ENCODE measurements at places on chromosomes 6 and 20.

DNA sequence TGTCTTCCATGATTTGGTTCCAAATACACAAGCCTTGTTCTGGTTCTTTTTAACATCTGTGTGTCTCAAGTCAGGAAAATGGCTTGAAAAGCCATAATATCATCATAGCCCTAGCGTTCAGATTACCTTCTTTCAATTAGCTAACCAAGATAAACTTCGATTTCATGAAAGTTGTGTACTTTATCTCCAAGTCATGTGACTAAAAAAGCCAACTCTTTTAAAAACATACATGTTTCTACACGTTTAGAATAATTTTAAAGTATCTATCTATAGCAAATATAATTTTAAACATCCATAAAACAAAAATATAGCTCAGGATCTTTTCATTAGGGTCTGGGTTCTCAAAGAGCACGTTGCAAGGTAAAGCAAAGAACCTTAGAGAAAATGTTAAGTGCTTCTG lies 261.1 kb downstream of the PRL start:
- no peak for DNase-seq

- DNase-seq = no peak
Observed at GRCh38 chr20:4813863-4814695, 92.4 kb downstream of the PRND start.

GRCh38 chr20:48687117-48687800 lies 140.5 kb downstream of the PREX1 start:
- no peak for DNase-seq

GRCh38 chr6:14984519-14984853 lies 261.4 kb upstream of the JARID2 start:
- DNase-seq = no peak

DNA sequence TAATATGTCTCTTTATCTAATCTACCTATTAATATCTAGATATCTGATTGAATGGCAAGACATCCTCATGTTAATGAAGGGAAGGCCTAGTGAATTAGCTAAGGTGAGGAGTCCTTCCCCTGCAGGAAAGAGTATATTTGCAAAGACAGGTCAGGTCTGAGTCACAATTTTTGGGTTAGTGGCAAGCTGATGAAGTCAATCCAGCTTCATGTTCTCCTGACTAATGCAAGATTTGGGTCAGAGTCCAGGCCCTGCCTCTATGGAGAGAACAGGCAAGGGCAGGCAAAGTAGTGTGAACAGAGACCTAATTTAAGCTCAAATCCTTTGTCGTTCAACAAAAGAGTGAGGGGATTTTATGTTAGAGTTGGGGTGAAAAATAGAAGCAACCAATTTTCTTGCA lies 496.7 kb downstream of the BMP2 start:
- no peak for DNase-seq

GRCh38 chr6:6218759-6219085 lies 101.7 kb downstream of the F13A1 start:
- DNase-seq = peak; percentile 1

DNA sequence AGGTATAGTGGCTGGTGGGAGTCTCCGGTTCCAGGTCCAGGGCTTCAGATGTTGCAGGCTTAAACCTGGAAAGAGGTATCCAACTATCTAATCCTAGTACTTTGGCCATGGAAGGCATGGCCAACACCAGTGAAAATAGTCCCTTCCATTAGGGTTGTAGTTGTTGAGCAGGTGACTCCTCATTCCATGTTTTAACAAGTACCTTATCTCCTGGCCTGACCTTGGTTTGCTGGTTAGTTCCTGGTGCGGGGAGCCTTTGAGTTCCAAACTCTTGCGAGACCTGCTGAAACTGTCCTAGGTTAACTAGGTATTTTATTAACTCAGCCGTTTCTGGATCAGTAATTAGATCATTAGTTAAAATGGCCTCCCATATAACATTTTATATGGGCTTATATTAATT lies 165.1 kb upstream of the PROKR2 start:
- no peak for DNase-seq

DNA sequence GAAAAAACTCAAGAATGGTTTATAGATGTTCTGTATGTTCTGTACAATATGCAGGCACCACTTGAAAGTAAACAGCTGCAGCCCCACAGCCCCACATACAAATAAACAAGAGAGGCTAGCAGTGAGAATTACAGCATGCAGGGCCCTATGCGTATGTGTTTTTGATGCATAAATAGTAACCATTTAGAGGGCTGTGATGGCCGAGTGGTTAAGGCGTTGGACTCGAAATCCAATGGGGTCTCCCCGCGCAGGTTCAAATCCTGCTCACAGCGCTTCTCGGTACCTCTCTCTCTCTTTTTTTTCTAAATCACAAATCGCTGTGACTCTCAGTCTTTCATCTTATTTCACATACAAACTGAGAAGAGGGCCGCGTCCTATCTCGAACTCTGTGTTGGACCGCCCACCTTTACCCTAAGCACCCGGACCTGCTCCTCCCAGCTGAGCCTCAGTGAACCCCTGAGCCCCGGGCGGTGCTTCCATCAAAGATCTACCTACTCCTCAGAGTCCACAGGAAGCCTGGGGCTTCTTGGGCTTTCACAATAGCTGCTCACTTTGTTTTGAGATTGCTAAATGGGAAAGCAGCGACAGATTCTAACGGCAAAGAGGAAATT lies 37.7 kb upstream of the PRSS16 start:
- peak; percentile 43 for DNase-seq

DNA sequence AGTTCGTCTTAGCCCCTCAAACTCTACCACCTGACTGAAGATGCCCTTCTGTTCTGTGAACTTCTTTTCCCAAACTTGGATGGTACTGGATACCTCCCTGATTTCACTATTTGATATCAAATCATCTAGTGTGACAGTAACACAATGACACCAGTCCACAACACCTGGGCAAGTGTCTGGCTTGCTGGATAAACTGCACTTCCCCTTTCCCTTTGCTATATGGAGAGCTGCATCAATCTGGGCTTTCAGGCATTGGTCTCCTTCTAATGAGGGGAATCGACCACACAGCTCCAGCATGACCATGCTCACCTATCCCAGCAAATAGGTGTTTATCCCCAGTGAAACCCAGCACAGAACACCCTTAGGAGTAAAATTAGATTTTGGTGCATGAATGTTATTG lies 3.1 kb downstream of the F13A1 start:
- DNase-seq = no peak

GRCh38 chr6:168226902-168227318 lies 92.7 kb downstream of the DACT2 start:
- DNase-seq = no peak
